ENCODE measurements at places on chromosomes 11 and 22.

- peak; percentile 7 for DNase-seq
Measured at GRCh38 chr11:43419460-43419859, 60.7 kb downstream of the TTC17 start.

DNA sequence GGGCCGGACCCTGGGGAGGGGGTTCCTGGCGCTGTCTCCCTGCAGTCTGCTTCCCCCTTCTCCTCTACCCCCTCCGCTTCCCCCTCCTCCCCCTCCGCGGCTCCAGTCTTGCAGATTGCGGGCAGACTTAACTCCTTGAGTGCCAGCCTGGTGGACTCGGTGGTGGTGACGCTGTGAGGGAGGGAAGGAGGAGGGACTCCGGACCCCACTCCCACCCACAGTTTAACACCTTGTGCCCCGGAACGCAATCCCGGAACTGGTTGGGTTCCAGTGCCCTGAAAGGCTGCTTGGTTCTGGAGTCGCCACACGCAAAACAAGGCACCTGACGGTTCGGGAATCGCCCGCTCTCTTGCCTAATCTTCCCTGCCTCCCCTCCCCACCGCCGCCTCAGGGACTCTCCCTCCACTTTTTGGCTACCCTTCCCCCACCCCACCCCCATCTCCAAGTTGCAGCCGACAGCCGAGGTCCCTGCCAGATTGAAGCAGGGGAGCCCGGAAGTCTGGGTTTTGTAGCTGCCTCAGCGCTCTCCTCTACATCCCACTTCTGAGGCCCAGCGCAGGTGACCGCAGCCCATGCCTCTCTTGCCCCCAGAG is 3.9 kb upstream of the BCL9L start:
- peak; percentile 66 for DNase-seq

GRCh38 chr11:48062649-48063048 is 82.3 kb downstream of the PTPRJ start:
- DNase-seq = no peak

- no peak for DNase-seq
Measured at GRCh38 chr11:69051381-69052342, 2.9 kb downstream of the TPCN2 start.

DNA sequence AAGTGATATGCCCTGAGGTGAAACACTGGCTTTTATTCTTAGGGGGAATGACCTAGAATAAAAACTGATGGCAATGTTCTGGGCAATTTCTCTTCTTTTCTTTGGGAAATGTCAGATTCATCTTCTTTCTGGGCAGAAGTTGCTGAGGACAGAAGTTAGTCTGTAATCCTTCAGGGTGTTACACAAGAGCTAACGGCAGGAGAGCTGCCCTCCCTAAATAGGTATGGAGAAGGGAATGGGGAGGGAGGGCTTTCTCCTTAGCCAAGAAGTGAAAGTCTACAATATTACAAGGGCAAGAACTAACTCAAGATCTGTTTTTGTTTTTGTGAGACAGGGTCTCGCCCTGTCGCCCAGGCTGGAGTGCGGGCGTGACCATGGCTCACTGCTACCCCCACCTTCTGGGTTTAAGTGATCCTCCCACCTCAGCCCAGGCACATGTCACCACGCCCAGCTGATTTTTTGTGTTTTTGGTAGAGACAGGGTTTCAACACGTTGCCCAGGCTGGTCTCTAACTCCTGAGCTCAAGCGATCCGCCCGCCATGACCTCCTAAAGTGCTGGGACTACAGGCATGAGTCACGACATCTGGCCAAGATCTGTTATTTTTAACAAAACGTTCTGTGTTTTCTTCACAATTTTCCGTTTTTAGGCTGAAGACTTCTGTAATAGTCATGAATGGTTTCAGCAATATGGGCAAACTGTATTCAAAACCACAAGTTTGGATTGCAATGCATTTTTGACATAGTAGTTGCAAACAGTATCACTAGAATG is 7.2 kb downstream of the PIWIL4 start:
- DNase-seq = no peak

DNA sequence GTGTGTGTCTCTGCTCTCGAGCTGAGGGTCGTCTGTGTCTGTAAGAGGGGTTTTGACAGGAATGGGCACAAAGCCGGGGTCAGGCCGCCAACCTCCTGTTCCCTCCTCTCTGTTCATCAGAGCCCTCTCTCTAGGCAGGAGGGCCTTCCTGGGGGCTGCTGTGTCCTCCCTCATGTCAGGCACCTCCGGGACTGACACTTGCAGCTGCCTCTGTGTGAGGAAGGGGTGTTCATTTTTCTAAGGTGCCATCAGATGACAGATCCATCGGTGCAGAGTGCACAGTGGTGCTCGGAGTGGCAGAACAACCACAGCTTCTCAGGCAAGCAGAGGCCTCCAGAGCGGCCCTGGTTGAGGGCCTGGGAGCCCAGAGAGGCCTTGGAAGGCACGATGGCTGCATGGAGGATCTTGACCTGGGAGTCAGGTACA is 265.4 kb upstream of the B3GAT1 start:
- DNase-seq = no peak

DNA sequence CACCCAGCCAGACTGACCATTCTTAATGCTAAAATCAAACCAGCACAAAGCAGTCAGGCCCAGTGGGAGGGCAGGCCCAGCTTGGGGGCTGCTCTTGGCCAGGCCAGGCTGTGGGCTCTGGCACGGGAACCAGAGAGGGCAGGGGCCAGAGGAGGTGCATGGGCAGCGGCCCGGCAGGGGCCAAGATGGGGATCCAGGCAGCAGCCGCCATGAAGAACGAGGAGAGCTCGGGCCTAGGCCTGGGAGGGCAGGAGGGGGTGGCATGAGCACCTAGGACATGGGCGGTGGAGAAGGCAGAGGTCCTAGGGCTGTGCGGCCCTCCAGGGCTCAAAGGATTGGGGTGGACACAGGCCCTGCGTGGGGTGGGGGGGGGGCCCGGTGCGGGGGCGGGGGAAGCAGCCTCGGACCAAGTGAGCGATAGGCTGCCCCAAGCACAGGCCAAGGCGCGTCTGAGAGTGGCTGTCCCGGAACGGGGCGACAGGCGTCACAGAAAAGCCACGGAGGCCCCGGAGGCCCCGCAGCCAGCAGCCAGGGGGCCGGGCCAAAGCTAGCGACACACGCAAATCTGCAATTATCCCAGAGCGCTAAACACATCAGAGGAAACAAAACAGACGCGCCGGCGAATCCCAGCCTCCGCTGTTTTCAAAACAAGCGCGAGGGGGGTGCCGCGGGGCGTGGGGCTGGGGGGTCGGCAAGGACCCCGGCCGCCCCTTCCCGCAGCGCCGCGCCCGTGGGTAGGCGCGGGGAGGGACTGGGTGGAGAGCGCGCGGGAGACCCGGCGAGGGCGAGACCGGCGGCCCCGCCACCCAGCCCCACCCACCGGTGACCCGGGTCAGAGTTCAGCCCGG is 8.3 kb downstream of the PLXNB2 start:
- no peak for DNase-seq

DNA sequence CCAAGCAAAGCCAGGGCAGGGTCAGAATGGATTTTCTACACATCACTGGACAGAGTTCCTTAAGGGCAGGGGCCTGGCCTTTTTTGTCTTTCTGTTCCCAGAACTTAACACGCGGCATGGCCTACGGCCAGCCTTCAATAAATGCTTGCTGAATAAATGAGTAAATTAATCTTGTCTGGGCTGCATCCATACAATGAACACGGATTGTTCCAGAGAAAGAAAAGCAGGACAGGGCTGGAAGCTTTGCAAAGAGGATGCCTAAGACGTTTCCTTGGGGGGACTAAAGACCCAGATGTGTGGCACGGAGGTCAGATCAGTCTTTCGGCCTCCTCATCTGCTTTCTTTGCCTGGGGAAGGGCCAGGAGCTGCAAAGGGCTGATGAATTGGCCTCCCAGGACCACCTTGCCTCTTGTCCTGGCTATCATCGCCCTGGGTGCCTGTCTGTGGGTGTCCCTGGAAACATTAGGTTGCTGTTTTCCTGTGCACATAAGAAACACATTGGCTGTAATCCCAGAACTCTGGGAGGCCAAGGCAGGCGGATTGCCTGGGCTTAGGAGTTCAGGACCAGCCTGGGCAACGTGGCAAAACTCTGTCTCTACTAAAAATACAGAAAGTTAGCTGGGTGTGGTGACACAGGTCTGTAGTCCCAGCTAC is 20.8 kb upstream of the RFPL3 start:
- DNase-seq = no peak

GRCh38 chr11:126483621-126484195 is 128.2 kb downstream of the ST3GAL4 start:
- DNase-seq = no peak

GRCh38 chr11:34027516-34028408 is 23.8 kb upstream of the CAPRIN1 start:
- DNase-seq = no peak

DNA sequence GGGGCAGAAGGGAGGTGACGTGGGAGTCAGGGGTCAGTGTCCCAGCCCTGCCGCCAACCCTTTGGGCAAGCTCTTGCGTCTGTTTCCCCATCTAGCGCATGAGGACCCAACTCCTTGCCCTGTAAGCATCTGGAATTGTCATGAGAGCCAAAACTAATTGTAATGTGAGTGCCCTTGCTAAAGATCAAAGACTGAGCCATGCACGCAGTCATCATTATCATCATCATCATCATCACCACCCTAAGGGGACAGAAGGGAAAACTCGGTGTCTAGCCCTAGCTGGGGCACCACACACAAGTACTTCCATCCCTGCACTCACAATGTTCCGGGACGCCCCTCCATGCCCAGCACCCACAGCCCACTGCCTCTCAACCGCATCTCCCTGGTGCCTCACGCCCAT is 2.5 kb downstream of the LIF start:
- DNase-seq = no peak

GRCh38 chr11:88327061-88327460 is 10.5 kb downstream of the CTSC start:
- no peak for DNase-seq

- no peak for DNase-seq
Measured at GRCh38 chr11:2157294-2158040, 3.5 kb downstream of the INS start.

GRCh38 chr22:49255741-49256318 is 571.8 kb downstream of the BRD1 start:
- DNase-seq = no peak

GRCh38 chr22:45980761-45981160 is 3.8 kb upstream of the WNT7B start:
- no peak for DNase-seq

- no peak for DNase-seq
Measured at GRCh38 chr11:119847853-119848252, 118.9 kb upstream of the NECTIN1 start.

GRCh38 chr11:70885281-70886231 is 366.8 kb downstream of the SHANK2 start:
- no peak for DNase-seq

- no peak for DNase-seq
Measured at GRCh38 chr22:50326225-50326955, 422 bp downstream of the DENND6B start.

DNA sequence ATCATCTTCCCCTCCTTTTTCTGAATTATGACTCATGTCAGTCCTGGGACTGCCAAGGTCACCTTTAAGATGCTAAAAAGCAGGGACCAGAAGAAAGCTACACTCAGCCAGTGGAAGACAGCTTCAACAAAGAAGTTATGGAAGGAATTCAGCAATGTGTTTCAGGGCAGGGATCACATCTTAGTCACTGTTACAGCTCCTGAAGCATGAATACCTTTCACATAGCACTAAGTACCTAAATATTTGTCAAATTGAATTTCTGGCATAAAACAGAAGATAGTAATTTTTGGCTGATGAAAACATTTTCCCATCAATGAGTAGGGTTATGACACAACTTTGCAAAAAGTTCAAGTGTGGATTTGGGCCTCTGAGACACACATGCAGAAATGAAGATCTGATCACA is 5.2 kb downstream of the DDB1 start:
- DNase-seq = no peak

GRCh38 chr11:96794152-96794551 is 404.3 kb downstream of the JRKL start:
- DNase-seq = no peak

- no peak for DNase-seq
Measured at GRCh38 chr11:64096835-64097234, 61.1 kb downstream of the FLRT1 start.

- DNase-seq = no peak
Measured at GRCh38 chr11:12901874-12902481, 107.1 kb upstream of the RASSF10 start.

- no peak for DNase-seq
Measured at GRCh38 chr11:19336331-19336730, 95.6 kb upstream of the E2F8 start.

DNA sequence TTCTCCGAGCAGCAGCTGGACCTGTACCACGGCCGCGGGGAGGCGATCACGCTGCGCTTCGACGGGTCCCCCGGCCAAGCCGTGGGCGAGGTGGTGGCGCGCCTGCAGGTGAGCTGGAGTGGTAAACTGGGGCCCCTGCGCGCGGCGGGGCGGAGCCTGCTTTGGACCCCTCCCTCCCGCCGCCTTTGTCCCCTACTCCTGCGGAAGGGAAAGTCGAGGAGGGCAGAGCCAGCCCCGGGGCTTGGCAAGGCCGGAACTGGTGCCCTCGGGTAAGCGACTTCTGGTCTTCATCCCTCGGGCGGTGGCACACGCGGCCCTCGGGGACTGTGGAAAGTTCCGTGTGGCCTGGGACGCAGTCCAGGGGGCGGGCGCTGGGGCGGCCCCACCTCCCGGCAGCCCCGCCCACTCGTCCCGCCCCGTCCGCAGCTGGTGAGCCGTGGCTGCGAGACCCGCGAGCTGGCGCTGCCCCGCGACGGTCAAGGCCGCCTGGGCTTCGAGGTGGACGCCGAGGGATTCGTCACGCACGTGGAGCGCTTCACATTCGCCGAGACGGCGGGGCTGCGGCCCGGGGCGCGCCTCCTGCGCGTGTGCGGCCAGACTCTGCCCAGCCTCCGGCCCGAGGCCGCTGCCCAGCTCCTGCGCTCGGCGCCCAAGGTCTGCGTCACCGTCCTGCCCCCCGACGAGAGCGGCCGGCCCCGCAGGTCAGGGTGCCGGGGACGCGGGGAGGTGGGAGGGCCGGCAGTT is 9.2 kb downstream of the SIPA1 start:
- DNase-seq = no peak

GRCh38 chr11:128714881-128715280 is 21.0 kb downstream of the FLI1 start:
- no peak for DNase-seq

GRCh38 chr22:25554238-25554671 is 10.2 kb upstream of the GRK3 start:
- no peak for DNase-seq

DNA sequence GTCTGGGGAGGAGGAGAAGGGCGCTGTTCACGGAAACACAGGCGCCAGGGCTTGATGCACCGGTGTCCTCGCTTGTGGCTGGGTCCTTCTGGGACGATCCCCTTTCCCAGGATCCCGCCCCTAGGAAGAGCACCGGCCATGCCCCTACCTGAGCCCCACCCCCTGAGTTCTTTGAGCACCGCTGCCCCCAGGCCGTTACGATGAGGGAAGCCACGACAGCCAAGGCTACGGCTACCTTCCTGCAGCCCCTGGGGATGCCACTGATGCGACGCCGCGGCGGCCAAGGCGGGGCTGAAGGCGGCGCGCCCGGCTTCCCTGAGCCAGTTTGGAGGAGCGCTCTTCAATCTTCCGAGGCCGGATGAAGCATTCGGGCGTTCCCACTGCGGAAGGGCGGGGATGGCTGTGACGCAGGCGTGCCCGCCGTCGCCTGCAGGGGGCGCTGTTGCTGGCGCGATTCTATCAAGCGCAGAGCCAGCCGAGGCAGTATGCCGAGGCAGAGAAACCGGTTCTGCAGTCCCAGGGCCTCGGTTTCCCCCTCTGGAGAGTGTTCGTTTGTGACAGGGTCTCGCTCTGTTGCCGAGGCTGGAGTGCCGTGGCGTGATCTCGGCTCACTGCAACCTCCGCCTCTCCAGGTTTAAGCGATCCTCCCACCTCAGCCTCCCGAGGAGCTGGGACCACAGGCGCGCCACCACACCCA is 9.7 kb upstream of the NEFH start:
- peak; percentile 32 for DNase-seq

GRCh38 chr11:110757962-110758755 is 45.9 kb upstream of the ARHGAP20 start:
- no peak for DNase-seq

Data from kidney glomerular epithelial cell (primary cell).